Breast epithelium (tissue), 4 donors: ENCODE measurements at places on chromosomes 5 and 9.

DNA sequence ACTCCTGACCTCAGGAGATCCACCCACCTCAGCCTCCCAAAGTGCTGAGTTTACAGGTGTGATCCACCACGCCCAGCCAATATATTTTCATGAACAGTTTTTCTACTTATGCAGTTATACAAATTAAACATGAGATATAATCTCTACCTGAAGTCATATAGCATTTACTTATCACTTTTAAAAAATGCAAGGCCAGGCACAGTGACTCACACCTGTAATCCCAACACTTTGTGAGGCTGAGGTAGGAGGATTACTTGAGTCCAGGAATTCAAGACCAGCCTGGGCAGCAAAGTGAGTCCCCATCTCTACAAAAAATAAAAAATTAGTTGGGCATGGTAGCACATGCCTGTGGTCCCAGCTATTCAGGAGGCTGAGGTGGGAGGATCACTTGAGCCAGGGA, 164.7 kb upstream of the LHFPL2 start:
- DNase-seq: no peak

GRCh38 chr5:81924442-81924841, 47.4 kb upstream of the ATG10 start:
- no peak for DNase-seq

DNA sequence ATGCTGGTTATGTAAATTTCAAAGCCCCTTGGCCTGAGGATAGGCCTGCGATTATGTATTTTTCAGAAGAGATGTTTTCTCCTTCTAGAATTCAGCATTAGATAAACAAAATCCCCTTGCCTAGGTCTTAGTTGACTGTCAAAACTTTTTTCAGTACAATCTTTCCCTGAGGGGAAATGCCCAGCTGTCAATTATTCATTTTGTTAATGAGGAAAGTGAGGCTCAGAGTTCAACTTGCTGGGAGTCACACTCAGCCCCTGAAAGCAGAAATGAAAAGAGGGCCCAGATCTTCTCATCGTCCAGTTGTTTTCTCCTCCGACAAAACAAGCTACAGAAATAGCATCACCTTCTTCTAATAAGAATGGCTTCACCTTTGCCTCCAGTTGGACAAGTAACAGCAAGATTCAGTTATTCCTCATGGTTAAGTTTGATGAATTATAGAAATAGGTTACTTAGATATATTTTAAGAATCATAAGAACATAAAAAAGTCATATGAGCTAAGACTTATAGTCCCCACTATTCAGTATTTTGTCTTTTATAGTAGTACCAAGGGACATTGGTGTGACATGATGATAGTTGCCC, 627.1 kb upstream of the WWC1 start:
- no peak for DNase-seq

DNA sequence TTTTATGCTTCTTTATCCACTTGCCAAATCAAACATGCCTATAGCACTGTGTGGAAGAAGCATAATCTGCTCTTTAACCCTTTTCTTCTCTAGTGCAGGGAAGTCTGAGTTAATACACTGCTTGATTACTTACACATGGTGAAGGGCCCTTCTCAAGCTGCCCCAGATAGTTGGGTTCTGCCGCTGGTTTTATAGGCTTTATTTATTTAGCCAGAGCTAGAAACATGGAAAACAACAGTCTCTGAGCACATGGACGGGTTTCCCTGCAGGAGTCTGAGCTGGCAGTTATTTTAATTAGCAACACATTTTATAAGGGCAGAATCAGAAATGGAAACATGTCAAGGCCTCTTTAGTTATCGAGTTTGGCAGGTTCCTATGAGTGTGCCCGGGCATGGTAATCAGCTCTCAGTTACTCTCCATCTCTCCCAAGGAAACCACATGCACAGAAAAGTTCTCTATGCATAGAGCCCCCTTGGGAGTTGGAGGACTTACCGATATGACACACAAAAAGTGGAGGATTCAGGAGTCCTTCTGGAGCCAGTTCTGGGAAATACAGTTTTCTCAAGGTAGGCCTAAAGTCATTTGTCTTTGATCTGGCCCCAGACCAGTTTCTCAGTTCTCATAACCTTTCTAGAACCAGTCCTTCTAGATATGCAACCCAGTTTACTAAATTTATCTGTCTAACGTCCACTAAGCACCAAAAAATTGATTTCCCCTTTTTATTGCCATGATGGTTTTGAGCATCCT, 564.8 kb downstream of the ACTL7B start:
- no peak for DNase-seq

GRCh38 chr9:121499427-121500164, at the start of gene GGTA1:
Gene GGTA1, minus strand, starts transcription at chr9:121499844. Its CDS starts 31,922 bp downstream, at chr9:121467922.
- DNase-seq: peak; percentile 27
